ENCODE measurements at places on chromosomes 12 and 14.

DNA sequence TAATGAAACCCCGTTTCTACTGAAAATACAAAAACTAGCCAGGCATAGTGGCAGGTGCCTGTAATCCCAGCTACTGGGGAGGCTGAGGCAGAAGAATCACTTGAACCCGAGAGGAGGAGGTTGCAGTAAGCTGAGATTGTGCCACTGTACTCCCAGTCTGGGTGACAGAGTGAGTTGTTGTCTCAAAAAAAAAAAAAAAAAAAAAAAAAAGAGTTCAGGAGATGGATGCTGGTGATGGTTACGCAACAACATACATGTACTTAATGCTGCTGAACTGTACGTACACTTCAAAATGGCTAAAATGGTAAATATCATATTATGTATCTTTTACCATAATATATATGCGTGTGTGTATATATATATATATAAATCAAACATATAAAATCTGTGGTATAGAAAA lies 29.0 kb downstream of the ACTN1 start:
- no peak for DNase-seq

DNA sequence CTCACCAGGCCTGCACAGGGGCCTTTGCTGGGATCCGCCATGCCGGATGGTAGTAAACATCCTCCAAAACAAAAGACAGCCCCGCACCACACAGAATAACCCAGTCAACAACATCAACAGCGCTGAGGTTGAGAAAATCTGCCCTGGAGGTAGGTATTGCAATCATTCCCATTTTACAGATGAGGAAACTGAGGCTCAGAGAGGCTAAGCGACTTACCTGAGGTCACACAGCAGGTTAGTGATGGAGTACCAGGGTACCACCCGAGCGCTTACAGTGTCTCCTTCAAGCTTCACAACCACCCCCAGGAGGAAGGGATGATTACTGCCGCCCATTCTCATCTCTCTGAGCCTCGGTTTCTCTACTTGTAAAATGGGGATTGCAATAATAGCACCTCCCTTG lies 14.9 kb downstream of the TRPV4 start:
- no peak for DNase-seq

DNA sequence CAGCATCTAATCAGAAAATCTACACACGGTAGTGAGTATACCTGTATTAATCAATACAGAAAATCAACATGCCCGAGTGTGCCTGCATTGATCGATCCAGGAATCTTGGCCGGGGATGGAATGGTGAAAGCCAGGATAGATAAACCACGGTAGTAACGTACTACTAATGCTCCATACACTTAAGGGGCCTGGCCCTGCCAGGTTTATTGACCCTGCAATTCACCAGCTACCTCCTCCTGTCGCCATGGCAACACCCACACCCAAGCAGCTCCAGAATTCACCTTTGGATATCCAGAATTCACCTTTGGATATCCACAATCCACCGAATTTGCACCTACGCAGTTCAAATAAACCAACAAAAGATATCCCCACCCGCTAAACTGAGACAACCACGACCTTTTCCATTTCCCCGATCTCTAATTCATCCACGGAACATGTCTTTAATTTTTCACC lies 14.8 kb upstream of the CALM1 start:
- DNase-seq = no peak

GRCh38 chr14:31971612-31972011 lies 105.5 kb upstream of the ARHGAP5 start:
- DNase-seq = no peak

DNA sequence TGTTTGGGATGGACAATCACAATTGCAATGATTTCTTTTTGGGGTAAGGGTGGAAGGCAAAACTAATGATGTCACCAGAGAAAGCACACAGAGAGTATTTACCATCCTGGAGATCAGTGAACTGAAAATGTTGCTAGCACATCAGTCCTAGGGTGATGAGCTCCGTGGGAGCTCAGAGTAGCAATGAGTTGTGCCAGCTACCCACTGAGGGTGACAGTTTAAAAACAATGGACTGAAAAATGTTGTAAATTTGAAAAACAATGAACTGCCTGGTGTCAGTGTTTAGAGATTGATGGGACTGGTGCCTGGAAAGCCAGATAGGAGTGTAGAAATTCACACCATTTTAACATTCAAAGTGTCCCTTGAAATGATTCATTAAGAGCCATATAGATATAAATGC lies 198.5 kb downstream of the ATP23 start:
- no peak for DNase-seq

DNA sequence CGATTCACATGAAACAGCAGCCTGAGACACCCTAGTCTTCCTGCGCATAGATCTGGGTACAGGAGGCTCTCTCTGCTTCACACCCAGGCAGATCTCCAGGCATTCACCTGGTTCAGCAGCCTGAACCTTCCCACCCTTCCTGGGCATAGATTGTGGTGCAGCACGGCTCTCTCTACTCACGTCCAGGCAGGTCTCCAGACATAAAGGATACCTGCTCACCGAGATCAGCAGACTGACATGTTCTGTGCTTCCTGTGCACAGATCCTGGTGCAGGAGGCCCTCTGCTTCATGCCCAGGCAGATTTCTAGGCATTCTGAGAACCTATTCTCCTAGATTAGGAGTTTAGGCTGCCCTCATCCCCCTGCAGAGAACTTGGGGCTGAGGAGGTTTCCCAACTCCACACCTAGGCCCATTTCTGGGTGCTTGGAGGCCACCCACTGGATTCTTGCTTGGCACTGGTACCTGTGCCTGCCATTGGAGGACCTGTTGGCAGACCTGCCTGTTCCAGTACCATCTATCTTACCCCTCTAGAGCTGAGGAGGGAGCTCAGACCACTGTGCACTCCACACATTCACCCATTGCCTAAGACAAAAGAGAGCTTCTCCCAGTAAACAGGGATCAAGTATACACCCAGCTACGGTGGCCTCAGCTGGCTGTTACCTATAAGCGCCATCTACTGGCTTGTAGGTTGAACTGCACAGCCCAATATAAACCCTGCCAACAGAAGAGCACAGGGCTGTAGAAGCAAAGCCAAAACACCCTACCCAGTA lies 28.0 kb upstream of the GARIN6 start:
- DNase-seq = peak; percentile 0

- DNase-seq = no peak
These were observed 139.5 kb downstream of the CHST11 start for GRCh38 chr12:104596134-104596799.

DNA sequence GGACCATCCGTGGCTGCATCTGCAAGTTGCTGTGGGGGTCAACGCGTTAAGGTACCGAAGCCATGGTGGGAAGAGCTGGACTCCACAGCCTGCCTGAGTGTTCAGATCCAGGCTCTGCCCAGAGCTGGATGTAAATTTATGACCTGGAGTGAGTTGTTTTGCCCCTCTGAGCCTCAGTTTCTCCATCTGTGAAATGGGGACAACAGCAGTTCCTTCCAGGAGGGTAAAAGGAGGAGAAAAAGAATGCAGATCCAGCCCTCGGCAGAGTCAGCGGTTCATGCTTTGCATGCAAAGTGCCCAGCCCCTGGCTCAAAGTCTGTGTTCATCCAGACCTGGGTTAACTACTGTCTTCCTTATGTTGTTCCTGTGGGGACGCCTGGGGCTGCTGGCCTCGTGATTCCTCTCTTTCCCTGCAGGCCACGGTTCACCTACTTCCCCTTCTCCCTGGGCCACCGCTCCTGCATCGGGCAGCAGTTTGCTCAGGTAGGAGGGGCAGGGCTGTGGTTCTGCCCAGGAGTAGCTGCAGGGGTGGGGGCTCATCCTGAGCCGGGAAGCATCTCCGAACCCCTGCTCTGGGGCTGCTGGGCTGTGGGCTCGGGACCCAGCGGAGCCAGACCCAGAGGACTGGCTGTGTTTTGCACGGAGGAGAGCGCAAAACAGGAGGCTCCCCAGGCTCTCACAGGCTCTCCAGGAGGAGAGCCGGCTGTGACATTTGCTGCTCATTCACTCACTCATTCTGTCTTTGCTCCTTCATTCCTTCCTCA lies 41.9 kb downstream of the CYP46A1 start:
- no peak for DNase-seq

- no peak for DNase-seq
These were observed 389.2 kb upstream of the PRICKLE1 start for GRCh38 chr12:42978708-42979107.

- DNase-seq = peak; percentile 34
These were observed 728 bp upstream of the STON2 start for GRCh38 chr14:81400852-81401251.

DNA sequence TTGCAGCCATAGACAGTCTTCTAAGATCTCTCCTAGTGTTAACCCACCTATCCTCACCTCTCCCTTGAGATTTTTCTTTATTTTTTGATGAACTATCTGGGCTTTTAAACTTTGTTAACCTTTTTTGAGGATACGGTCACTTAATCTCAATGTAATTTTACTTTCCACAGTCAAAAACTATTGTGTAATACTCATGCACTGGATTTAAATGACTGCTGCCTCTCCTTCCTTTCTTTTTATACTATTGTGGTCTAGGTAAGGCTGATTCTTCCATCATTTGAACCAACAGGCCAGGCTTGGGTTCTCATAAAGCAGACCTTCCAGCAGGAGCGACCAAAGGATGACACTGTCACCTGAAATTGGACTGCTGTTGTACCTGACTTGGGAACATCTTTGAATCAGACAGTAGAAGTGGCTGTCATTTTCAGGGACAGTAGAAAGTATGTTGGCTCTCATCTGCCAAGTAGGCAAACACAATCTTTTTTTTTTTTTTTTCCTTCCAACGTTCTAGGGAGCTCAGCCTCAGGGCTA lies 689 bp upstream of the PDE3A start:
- DNase-seq = no peak

GRCh38 chr12:47111392-47111778 lies 31.6 kb upstream of the AMIGO2 start:
- peak; percentile 56 for DNase-seq

GRCh38 chr12:102533483-102534215 lies 53.3 kb upstream of the IGF1 start:
- DNase-seq = no peak

DNA sequence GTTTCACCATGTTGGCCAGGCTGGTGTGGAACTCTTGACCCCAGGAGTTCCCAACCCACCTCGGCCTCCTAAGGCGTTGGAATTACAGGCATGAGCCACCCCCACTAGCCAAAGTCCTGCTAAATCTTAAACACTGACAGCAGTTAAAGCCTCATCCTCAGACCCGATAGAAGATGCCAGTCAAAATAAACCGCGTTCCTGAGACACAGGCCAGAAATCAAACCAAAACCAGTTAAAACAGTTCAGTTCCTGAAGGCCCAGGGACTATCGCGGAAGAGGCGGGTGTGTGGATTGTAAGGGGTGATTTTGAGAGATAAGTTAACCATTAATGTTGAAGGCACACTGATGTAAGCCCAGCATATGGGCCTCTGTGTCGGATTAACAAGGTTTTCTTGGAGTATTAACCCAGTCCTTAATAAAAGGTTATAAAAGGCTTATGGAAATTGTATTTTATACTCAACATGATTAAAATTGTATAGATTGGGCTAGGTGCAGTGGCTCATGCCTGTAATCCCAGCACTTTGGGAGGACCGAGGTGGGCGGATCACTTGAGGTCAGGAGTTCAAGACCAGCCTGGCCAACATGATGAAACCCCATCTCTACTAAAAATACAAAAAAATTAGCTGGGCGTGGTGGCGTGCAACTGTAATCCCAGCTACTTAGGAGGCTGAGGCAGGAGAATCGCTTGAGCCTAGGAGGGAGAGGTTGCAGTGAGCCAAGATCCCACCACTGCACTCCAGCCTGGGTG lies 18.7 kb upstream of the CDCA4 start:
- no peak for DNase-seq

- DNase-seq = no peak
These were observed 196.5 kb downstream of the AKAP6 start for GRCh38 chr14:32525591-32525990.

DNA sequence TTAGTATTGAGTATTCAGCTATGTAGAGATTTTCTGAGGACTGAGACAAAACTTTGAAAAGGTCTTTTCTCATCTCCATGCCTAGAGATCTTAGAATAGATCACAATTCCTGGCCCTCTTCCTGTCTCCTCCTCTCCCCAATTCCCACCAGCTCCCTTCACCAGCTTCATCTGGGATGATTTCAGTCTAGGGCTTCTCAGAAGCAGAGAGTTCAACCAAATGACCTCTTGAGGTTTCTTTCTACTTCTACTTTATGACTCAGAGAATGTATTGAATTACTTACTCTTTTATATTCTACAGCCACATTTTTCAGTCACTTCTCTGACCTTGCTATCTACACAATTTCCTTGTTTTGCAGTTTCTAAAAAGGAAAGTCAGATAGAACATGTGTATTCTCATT lies 19.4 kb upstream of the SNX6 start:
- no peak for DNase-seq

- no peak for DNase-seq
These were observed 81.2 kb downstream of the SPPL3 start for GRCh38 chr12:120822832-120823503.
